ENCODE measurements at places on chromosomes 2 and 18.

DNA sequence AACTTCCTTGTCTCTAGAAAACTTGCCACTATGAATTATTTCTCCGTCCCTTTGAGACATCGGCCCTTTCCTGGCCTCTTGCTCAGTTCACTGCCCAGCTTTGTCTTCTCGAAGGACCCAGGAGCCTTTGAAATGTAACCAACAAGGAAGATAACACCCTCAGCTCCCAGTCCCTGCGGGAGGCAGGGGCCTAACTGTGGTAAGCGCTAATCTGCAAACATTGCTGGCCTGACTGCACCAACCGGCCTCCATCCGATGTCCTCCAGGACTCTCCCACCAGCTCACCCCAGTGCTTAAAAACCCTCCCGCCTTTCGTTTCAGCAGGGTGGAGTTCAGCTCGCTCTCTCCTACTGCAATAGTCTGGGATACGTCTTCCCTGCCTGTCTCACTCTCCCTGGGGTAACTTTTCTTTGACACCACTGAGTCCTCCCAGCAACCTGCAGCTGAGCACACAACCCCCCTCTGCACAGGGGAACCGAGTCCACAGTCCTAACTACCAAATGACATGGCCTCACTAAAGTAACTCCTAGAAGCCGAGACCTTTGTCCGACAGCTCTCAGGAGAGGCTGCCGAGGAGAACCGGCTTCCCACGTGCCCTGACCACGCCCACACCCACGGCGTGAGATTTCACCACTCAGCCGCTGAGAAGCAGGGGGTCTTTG, 76.1 kb downstream of the MBP start:
- no peak for DNase-seq

DNA sequence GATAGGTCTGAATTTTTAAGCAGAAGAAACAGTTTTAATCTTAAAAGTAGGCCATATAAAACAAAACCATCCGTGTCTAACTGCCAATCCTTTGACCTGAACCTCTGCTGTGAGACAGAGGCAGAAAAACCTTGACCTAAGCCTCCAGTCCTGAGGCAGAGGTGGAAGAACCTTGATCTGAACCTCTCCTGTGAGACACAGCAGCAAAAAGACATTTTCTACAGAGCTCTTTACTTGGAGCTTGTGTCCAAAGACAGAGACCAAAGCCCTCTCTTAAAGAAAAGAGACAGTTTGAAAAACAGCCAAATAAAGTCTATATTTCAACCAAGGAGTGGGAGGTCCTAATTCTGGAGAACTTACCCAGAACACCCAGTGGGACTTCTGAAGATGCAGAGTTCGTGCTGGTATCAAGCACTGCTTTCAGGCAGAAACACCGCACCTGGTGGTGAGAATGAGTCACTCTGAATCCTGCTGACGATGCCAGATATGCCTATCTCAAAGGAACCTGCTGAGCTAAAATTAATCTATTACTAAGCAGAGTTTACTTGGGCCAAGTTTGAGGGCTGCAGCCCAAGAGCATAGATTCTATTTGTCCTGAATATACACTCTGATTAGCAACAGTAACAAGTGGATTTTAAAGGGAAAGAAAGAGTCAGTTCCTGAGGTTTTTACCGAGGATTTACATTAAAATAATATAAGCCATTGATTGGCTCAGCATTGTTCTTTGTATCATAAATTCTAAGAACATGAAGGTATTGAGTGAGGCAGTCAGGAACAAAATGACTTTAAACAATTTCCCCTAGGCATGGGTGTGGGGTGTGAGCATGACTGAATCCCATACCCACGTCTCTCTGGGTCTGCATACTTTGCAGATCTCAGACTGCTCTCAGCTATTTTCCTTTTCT, 806.4 kb downstream of the TRIB2 start:
- no peak for DNase-seq

DNA sequence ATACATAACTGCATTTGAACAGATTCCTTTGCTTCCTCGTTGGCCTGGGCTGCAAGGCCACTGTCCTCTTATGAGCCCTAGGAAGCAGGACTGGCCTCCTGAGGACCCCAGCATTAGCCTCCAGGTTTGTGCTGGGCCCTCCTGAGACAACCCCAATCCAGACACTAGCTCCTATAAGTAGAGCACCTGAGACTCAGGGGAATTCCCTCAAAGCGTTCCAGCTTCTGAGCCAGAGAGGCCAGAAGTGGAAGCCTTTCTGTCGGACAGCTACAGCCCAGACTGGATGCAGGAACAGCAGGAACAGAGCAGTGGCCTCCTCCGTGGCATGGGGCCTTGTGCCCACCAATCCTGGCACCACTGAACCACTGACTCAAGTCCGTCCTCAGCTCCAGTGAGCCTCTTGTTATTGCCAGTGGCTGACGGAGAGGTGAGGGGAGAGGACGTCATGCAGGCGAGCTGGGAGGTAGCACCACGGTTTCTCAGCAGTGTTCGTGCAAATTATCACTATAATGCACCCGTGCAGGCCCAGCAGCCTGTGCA, 67.2 kb downstream of the NPAS2 start:
- DNase-seq, result no peak

- DNase-seq, result peak; percentile 86
These were observed 96.0 kb upstream of the TTC39C start for GRCh38 chr18:23918395-23919032.

DNA sequence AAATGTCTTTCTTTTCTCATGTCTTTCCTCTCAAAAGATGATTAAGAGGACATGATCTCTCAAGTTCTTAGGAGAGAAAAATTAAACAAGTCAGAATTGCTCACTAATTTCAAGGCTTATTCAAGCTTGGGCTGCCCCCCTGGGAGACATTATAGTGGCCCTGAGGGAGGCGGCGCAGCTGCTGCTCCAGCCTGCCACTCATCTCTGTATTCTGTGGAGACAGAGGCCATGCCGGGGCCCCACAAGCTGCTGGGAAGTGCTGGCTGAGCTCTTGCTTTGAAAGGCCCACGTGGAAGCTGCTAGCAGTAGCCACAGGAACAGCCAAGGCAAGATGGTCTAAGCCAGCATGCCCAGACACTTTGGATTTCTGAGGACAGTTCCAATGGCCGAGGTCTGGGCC, 267.4 kb downstream of the LNPK start:
- DNase-seq, result no peak

DNA sequence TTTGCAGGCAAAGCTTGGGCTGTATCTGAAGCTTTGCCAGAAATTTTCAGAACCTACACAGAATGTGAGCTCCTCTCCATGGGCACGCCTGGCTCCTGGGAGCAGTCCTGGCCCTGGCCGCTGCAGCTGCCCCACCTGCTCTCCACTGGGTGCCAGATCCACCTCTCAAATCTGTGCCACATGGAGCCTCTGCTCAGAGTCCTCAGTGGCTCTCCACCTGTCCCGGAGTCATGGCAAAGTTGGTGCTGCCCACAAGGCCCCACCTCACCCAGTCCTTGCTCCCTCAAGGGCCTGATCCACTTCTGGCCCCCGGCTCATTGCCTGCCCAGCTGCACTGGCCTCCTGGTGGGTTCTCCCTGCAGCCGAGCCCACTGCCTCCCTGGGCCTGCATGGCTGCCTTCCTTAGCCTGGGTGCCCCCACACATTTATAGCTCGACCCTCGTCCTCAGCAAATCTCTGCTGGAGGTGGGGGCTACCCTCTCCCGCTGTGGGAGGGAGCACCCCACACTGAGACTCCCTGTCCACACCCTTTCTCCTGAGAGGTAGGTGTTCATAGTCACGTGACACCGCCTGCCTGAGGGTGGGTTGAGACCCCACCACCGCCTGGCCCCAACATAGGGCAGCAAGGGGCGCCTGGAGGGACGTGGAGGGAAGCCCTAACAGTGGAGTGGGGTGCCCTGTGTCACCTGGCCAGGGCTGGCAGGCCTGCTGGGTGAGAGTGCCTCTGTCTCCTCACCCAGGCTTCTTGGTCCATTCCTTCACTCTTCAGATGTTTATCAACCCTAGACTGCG, 224.1 kb downstream of the SH3RF3 start:
- no peak for DNase-seq

DNA sequence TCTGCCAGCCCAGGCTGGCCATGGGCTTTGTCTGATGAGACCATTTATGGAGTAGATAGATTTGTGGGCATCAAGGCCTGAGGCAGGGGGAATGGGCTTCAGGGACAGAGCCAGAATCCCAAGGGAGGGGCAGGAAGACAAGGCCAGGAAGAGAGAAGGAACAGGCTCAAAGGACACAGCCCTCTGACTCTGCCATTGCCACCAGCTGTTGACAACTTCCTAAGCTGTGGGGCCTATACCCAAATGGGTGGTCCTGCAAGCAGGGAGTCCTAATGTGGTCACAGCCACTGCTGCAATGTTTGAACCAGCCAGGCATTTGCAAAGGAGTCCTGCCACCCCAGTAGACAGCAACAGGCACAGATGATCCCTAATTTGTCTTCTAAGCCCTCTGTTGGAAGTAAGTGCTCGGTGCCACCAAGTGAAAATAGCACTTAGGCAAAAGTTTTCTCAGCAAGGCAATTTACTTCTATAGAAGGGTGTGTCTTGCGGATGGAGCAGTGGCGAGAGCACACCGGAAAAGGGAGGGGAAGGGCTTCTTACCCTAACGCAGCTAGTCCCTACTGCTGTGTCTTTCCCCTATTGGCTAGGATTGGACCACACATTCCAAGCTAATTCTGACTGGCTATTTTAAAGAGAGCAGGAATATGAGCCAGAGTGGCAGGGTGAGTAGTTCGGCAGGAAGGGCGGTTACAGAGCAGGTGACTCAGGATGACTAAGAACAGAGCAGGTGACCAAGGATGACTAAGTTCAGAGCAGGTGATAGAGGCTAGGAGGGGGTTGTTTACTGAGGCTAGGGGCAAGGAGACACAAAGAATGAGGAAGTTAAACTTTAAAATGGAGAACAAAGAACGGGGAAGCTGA, 47.2 kb downstream of the C1QL2 start:
- no peak for DNase-seq

- DNase-seq, result no peak
These were observed 289.4 kb downstream of the CMPK2 start for GRCh38 chr2:6576302-6576701.

- no peak for DNase-seq
These were observed 186.3 kb downstream of the EN1 start for GRCh38 chr2:118661179-118661578.

DNA sequence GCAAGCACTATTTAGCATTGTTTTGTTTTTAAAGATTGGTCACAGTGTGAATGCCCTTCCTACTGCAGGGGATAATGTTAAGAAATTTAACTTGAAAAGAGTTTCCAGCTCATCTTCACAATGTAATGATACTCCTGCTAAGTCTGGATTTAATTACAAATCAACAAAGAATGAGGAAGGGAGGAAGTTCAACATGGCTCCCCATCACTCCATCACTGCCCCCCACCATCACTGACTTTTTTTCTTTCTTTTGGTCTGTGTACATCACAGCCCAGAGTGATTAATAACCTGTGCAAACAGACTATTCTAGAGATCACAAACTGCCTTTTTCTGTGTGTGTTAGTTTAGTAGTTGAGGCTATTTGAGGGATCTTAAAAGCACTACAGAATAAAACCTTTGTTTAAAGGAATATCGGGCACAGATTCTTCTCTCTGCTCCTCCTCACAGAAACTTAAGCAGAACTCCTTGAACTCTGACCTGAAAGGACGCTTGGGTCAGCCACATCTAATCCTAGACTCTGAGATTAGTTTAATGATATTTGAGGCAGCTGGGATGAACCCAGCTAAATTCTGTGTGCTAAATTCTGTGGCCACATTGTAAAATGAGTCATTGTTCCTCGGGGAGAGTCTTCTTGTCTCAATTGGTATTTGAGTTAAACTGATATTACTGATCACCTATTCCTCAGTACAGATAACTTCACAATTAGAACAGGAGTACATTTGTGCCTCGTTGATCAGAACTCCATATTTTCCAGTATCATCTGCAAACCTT, 47.8 kb downstream of the SATB2 start:
- DNase-seq, result no peak

DNA sequence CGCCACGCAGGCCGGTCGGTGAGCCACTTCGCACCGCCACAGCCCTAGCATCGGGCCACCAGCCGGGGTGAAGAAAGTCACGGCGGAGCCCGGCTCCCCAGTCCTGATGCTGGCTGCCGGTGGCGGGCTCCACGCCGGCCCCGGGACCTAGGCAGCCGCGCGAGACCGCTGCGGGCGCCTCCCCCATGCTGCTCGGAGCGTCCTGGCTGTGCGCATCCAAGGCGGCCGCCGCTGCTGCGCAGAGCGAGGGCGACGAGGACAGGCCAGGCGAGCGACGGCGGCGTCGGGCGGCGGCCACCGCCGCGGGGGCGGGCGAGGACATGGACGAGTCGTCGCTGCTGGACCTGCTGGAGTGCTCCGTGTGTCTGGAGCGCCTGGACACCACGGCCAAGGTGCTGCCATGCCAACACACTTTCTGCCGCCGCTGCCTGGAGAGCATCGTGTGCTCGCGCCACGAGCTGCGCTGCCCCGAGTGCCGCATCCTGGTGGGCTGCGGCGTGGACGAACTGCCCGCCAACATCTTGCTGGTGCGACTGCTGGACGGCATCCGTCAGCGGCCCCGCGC, 433 bp downstream of the SH3RF3 start:
- no peak for DNase-seq

Data from CD4-positive, alpha-beta T cell treated with Interleukin-2 at 100 ng/mL for 4 hours (primary cell).